GM10248 (cell line): ENCODE measurements at places on chromosomes 7 and 10.

DNA sequence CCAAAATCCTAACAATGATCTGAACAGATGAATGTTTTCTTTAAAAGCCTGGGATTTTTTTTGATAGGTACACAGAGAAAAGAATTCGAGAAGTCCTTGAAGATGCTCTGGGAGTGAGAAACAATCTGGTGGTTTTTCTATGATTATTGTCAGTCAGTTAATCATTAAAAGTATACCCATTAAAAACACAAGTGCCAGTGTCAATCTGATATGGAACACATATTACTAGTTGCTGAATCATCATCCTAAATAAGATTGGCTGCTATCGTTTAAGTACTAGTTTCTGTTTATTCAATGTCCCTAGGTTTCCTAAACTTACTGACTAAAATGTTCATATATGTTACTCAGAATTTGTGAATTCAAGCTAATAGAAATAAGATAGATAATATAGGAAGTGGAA lies 16.1 kb downstream of the COL28A1 start:
- DNase-seq, result no peak

- DNase-seq, result no peak
Observed at GRCh38 chr7:139829025-139829774, at the start of gene TBXAS1. Gene TBXAS1, plus strand, starts transcription at chr7:139829264. Its CDS starts 127 bp downstream, at chr7:139829391.

- no peak for DNase-seq
Observed at GRCh38 chr10:116084161-116084560, 188.8 kb downstream of the GFRA1 start.

- no peak for DNase-seq
Observed at GRCh38 chr10:107631876-107632275, 467.4 kb upstream of the SORCS1 start.

DNA sequence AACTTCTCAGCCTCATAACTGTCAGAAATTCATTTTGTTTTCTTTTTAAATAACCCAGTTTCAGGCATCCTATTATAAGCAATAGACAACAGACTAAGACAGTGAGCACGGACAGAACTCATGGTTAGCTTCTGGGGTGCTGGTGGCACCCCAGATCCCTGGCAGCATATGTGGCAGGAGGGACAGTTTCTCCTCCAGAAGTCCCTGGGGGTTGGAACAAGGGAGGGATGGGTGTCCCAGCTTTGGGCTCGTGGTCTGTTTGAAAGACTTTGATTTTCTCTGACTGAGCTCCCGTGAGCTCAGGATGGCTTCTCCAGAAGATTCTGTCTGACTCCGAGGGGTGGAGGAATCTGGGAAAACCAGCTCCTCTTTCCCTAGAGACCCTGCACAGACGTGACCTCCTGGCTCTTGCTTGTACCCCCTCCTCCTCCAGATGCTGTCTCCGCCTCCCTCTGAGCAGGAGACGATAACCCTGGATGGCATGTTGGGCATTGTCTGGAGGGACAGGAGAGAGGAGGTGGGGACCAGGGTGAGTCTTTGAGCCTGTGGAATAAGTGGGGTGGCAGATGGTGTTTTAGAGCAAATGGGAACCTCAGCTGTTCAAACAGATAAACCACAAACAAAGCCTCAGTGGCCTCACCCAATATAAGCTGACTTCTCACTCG lies 421.1 kb downstream of the GLRX3 start:
- no peak for DNase-seq

GRCh38 chr10:70115948-70116682 lies 16.5 kb downstream of the AIFM2 start:
- peak; percentile 83 for DNase-seq

GRCh38 chr10:103765981-103766380 lies 89.4 kb downstream of the SH3PXD2A start:
- no peak for DNase-seq

DNA sequence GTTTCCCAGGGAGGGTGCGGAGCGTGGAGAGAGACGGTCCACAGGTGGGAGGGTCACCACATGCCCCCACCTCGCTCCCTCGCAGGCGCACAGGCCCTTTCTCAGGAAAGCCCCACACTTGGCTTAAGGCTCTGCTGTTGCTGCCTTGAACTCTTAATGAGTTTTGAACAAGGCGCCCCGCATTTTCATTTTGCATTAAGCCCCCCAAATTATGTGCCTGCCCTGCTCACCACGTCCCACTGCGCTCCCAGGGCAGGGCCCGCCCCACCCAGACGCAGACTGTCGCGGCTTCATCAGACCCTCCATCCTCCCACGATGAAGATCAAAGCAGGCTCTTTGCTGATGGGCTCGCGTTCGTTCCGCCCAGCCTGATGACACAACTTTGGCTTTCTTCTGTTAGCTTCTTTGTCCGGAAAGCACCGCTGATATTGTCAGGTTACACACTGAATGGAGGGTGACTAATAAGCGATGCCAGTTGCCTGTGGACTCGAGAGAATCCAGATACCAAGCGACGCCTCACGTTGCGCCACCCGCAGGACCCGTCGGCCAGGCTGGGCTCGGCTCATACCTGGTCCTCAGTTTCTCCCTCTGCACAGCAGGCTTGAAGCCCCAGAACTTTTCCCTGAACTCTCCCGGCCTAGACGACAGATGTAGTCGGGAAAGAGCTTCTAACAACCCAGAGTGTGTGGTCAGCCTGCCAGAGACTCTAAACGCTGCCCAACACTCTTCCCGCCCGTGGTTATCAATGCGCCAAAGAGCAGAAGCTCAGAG lies 9.5 kb downstream of the CALML3 start:
- no peak for DNase-seq

GRCh38 chr10:60346661-60347060 lies 43.0 kb downstream of the ANK3 start:
- DNase-seq, result no peak

DNA sequence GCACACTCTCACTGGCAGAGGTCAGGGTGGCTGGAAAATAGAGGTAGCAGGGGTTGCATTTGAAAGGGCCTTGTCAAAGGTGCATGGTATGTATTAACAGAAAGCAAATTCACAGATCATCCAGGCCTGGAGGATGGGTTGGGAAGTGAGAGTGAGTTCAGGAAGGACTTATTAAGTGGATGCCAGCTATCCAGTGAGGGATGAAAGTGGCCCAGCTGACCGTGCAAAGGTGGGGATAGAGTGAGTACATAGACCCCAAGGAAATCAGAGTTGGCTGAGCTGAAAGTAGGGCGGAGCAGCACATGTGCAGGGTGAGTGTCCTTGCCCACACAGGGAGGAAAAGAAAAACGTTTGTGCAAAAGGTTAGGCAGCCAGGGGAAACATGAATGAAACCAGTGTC lies 58.1 kb downstream of the HECW1 start:
- no peak for DNase-seq

GRCh38 chr7:101782896-101783295 lies 34.5 kb upstream of the CUX1 start:
- DNase-seq, result no peak

DNA sequence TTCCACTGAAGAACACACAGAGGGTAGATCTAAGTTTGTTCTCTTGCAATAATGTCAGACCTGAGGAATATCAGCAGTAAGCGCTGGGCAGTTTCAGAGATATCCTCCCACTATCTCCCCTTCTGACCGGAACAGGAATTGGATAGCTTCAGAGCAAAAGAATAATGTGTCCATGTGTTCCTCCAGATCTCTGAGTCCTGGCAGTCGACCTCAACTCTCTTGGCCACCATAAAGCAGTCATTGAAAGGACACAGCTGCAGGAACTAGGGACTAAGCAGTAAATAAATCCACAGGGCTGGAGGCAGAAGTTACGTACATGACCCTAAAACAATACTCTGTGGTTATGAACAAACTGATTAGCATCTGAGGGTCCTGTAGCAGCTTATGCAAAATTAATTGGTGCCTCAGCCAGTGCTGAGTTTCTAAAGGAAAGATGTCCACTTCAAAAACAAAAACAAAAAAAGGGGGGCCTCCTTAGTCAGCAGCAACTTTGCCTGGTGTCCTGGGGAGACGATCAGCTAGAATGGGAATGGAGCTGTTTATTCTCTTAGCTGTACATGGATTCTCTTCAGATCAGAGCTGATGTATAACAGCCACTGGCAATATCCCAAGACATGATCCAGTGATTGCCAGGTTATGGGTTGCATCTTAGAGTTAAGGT lies 6.4 kb upstream of the PRTFDC1 start:
- no peak for DNase-seq

DNA sequence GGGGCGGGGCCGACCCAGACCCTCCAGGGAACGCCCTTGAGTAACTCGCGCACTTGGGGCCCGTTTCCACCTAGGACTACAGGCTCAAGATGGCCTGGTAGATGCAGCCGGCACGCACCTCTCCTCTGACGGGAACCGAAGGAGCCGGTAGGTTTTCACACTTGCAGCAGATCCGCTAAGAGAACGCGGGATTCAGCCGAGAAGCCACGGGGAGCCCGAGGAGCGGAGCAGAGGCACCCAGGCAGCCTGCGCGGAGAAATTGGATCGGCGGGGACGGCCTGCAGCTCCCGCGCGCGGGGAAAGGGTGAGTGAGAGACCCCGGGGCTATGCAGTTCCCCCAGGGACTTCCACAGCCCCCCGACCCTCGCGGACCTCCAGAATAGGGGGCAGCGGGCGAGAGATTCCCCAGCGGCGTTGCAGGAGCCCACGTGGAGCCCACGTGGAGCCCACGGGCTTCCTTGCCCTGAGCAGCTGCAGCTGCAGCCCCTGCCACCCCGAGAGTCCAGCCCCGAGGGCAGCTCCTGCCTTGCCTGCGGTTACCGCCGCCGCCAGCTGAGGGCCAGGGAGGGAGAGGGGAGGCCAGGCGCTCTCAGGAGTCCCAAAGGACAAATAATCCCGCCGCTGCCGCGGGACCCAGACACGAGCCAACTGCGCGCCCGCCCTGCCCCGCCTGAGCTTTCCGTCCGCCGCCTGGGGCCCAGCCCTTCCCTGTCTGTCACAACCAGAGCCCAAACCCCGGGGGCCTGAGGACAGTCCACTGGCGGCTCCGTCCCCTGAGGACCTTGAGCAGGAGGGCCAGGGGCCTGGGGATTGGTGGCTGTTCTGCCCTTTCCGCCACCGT lies 13.1 kb downstream of the IFT22 start:
- DNase-seq, result no peak

GRCh38 chr7:106729720-106730385 lies 68.9 kb upstream of the CCDC71L start:
- no peak for DNase-seq

DNA sequence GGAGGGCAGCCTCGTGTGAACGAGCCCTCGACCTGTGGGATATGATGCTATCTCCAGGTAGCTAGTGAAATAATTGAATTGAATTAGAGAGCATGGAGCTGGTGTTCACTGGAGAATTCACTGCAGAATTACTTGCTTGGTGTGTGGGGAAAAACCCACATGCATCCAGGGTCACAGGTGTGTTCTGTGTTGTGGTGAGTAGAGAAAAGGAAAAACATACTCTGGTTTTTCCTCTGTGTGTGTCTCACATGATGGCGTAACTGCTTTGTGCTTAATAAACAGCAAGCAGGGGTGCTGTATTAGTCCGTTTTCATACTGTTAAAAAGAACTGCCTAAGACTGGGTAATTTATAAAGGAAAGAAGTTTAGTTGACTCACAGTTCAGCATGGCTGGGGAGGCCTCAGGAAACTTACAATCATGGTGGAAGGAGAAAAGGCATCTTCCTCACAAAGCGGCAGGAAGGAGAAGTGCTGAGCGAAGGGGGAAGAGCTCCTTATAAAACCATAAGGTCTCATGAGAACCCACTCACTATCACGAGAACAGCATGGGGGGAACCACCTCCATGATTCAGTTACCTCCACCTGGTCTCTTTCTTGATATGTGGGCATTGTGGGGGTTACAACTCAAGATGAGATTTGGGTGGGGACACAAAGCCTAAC lies 62.6 kb downstream of the TACR2 start:
- no peak for DNase-seq

DNA sequence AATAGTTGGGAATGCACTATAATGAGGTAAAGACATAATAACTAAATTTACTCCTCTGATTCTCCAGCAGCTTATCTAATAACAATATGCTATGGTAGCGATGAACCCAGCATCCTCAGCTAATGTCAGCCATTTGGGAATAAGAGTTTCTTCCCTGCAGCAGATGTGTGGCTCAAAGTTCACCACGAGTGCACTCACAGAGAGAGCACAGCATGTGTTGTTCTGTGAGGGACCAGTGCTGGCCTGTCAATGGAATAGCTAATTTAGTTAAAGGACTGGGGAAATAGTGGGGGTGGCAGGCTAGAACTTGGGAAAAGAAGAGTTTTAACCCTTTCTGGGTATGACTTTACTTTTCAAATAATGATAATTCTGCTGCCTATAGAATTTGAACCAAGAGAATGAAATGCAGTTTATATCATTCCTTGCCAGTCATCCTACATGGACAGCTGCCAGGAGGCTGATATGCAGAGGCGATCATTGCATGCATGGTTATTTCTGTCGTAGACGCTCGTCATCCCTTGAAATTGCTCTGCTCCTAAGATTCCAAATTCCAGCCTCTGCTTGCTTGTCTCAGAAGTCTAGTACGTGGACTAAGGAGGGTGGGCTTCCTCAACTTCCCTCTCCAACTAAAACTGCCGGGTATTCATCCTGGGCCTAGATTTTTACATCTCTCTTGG lies 355.6 kb downstream of the RNLS start:
- no peak for DNase-seq

DNA sequence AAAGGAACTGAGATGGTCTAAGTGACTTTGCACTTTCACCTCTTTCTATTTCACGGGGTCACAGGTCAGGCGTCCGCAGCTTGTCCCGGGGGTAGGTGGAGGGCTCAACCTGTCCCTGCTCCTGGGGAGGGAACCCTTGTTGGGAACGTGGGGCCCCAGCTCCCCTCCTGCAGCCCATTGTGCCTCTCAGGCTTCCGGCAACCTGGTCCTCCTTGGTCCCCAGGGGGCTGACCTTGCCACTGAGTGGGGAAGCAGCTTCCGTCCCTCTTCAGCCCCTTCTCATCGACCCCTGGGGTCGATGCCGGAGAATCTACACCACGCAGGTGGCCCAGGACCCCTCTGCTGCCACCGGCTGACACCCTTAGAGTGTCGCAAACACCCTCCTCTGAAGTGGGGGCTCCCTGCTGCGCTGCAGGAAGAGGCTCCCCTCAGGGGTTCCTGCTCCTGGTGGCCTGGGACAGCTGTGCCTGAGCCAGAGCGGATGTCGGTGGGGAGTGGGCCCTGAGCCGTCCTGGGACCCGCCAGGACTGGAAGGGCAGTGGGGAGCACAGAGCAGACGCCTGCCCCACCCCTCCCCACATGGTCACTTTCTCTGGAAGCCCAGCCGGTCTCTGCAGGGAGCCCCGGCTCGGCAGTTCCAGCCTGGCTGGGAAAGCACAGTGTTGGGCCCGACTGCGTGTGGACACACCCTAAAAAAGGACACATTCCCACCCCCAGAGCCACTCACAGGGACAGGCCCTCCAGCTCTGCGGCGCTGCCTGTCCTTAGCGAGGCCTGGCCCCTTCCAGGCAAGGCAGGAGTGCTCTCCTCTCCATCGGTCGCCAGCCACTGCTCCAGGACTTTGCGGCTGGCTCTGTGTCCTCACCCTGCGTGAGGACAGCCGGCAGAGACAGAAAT lies 357.5 kb upstream of the SHH start:
- no peak for DNase-seq

DNA sequence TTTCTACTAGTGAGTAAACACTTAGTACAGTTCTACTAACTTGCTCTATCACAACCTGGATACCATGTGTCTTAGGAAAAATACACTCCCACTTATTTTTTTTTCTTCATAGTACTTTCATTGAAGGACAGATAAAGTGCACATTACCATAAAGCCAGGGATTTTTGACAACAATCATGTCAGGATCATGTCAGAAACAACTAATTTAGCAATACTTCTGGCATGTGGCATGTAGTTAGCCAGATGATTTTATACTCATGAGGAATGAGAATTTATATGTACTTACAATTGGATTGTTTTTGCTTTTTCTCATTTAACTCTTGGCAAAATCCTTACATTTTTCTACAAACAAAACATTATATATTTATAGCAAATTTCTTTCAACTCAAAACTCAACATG lies 630.7 kb upstream of the GRM3 start:
- DNase-seq, result no peak
